Fibroblast of lung (primary cell): ENCODE measurements at places on chromosomes 6 and 20. TPM values are rescaled to one million over a fixed set of nuclear protein-coding genes. Genes with fewer than 3 reads are reported as not detected.

Gene PAK1IP1
- total RNA-seq = 16.3 and 19.3 TPM in 2 replicates

DNA sequence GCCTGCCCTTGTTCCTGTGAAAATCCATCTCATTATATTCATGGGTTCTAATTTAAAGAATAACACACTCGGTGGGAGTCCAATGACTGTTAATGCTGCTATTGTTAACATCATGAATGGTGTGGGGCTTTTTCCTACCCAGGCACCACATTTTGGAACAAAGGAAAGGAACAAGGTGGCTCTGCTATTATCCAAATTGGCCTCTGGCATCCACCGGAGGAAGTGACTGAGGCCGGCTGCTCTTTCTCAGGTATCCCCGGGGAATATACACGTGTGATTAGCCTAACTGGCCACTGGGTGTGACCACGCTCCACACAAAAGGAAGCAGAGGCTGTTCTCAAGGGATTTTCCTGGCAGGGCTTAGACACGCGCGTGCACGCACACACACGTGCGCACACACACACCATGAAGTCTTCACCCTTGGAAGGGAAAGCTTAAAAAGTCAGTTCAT, 601.2 kb upstream of the ARID1B start:
- no peak for DNase-seq

GRCh38 chr20:38747495-38748096, 664 bp upstream of the ACTR5 start:
- DNase-seq = no peak

DNA sequence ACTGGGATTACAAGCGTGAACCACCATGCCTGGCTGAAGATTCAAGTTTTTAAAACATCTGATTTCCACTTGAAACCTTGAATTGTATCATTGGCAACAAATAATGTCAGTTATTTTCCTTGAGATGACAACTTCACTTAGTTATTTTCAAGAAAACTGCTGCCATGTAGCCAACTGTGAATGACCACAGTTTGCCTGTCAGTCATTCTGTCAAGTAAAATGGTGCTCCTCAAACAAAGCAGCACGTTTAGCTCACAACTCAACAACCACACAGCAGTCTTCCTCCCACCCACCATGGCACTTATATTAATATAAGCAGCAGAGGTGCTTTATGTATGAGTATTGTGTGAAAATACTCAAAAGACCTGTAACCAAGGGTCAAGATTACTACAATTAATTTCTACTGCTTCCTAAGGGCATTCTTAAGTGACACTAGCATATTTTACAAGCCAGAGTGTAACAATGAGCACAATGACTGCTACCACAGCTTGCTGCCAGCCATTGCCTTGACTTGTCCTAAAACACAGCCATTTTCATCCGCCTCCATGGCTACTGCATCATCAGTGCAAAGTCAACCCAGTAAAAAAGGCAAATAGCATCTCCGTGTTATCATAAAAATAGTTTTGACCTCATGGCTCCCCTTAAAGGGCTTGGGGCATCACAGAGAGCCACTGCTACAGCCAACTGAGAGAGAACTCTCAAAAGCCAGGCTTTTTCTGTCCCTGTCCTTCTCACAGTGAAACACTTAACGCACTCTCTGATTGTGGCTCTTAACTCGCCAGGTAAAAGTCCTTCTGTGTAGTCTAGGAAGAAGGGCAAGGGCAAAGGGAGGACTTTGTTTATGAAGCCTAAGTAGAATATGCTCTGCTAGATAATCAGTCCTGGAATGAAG, 96.4 kb upstream of the TAB2 start:
- peak; percentile 58 for DNase-seq

GRCh38 chr6:167760979-167761793, 65.5 kb upstream of the AFDN start:
- peak; percentile 40 for DNase-seq

DNA sequence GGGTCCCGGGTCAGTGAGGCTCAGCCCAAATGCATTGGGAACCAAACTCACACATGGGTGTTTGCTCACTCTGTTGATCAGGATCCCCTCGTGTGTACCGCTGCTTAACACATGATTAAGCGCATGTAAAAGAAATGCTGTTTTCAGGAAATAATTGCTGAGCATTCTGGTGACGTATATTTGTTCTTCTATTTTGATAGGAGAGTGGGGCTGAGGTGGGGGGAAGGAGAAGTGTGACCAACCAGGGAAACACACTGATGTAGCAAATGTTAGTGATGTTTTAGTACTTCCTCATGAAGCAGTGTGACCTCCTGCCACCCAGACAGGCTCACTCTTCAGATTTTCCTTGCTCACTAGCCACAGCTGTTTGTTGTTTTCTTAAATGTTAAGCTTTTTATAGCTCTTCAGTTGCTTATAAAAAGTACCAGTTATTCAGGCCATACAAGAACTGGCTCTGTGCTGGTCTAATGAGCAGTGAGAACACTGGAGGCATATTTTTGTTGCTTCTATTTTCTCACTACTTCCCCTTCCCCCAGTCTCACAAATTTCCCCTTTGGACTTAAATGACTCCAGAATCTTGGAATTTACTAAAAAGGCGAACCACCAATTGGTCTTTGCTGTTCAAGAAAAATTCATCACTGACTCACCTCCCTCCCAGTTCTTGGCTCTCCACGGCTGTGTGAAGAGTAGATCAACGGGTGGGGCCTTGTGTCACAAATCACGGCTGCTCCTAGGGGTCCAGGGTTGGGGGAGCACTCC, 79.2 kb upstream of the BACH2 start:
- DNase-seq = peak; percentile 85

- peak; percentile 50 for DNase-seq
These were observed 50.4 kb downstream of the BLOC1S5 start for GRCh38 chr6:8013763-8014162.

GRCh38 chr6:35248300-35248699, 11.2 kb upstream of the ZNF76 start:
- DNase-seq = no peak

Gene TRIM38
- 14.4 and 14.5 TPM in 2 replicates for total RNA-seq

- DNase-seq = peak; percentile 2
These were observed 85.3 kb downstream of the DCDC2 start for GRCh38 chr6:24272553-24272952.

DNA sequence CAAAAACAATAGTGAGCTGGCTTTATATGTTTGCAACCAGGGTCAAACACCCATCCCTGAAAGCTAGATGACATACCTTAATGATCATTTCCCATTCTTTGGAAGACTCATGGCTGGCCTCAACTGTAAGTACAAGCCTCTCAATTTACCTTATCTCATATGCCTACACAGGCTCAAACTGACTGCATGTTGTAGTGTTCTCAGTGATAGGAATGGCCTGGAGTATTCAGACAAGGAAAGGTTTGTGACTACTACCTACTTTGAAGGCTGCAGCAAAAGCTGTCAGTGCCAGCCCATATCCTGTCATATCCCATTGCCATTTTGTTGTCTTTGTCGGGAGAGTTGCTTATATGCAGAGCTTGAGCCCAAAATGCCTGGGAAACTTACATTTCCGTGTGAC, 205.2 kb upstream of the MOCS1 start:
- no peak for DNase-seq

- no peak for DNase-seq
These were observed 8.9 kb downstream of the TRIM40 start for GRCh38 chr6:30144811-30145210.

GRCh38 chr6:90917376-90917775, 330.5 kb upstream of the MAP3K7 start:
- DNase-seq = no peak

DNA sequence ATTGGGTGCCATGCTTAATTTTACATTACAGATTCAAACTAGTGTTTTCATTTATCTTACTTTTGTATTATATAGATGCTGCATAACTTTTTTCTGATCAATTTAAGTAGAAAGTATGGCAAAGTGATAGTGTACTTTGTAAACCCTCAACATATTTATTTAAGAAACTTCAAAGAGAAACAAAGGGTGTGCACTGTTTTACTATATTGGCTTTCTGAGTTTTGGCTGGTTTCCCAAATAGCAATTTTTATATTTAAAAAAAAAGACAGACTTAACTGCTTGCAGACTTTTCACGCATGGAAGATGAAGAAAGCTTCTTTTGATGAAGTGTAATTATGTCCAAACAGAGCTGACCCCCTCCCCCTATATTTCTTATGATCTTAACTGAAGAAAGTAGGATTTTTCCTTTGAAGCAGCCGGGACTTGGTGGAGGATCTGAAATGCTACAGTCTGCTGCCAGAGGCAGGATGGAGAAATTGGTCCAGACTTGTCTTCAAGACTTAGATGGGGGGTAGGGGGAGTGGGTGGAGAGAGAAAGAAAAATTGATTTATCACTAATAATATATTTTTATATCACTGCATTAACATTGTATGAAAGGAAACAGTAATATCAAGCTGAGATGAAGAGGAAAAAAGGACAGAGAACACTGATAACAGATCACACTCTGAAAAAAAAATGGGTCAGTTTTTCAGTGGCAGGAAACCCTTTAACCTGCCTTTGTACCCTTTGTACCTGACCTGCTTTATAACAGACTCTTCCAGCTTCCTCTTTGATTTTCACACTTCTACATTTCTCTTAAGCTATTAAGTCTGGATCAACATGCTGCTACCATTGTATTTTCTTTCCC, 56.0 kb upstream of the SUPT3H start:
- DNase-seq = no peak

Gene ADAM33
- 37.2 and 67.9 TPM in 2 replicates for total RNA-seq

DNA sequence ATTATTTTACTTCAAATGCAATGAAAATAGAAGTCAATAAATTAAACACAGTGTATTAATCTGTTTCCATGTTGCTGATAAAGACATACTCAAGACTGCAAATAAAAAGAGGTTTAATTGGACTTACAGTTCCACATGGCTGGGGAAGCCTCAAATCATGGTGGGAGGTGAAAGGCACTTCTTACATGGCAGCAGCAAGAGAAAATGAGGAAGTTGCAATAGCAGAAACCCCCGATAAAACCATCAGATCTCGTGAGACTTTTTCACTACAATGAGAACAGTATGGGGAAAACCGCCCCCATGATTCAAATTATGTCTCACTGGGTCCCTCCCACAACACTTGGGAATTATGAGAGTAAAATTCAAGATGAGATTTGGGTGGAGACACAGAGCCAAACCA, 82.2 kb downstream of the GPR63 start:
- no peak for DNase-seq

Gene RIPOR3
- 4.1 and 4.9 TPM in 2 replicates for total RNA-seq

GRCh38 chr6:164533045-164533362, 776.4 kb downstream of the C6orf118 start:
- no peak for DNase-seq

GRCh38 chr6:144219056-144219685, 66.0 kb upstream of the UTRN start:
- peak; percentile 77 for DNase-seq

Gene SPATS1
- under 0.01 TPM in 1 of 2 replicates, not detected in the other for total RNA-seq

DNA sequence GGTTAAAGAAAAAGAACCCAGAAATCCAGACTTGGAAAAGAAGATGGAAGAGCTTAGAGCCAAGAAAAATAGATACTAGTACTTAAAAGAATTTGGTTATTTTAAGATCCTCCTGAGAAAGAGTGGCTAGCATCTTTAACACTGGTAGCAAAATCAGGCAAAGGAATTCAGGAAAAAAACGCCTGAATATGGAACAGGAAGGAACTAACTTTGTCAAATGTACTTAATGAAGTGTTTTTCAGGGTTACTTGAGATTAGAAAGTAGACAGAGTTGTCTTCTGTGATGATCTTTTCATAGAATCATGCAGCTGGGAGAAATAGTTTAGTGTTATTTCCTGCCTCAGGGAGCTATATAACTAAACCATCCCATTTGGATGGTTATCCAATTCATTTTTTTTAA, 50.8 kb upstream of the SASH1 start:
- DNase-seq = no peak

- DNase-seq = no peak
These were observed 16.8 kb upstream of the AKIRIN2 start for GRCh38 chr6:87718662-87719433.

GRCh38 chr6:153023977-153024708, 21.6 kb upstream of the MTRF1L start:
- DNase-seq = peak; percentile 38

GRCh38 chr6:41717392-41717736, 18.0 kb downstream of the TFEB start:
- no peak for DNase-seq

GRCh38 chr6:132974122-132974521, 159.8 kb downstream of the RPS12 start:
- DNase-seq = no peak

Gene GRM1
- under 0.01 and 0.17 TPM in 2 replicates for total RNA-seq

- DNase-seq = no peak
These were observed 5.7 kb downstream of the EDN3 start for GRCh38 chr20:59305908-59306655.
